ENCODE measurements at places on chromosomes 2 and 18.

GRCh38 chr2:74387346-74387745 is 7.2 kb upstream of the DCTN1 start:
- DNase-seq = no peak

GRCh38 chr2:23323198-23323916 is 61.6 kb upstream of the KLHL29 start:
- no peak for DNase-seq

GRCh38 chr2:165313509-165313908 is 74.3 kb downstream of the SCN2A start:
- DNase-seq = no peak

DNA sequence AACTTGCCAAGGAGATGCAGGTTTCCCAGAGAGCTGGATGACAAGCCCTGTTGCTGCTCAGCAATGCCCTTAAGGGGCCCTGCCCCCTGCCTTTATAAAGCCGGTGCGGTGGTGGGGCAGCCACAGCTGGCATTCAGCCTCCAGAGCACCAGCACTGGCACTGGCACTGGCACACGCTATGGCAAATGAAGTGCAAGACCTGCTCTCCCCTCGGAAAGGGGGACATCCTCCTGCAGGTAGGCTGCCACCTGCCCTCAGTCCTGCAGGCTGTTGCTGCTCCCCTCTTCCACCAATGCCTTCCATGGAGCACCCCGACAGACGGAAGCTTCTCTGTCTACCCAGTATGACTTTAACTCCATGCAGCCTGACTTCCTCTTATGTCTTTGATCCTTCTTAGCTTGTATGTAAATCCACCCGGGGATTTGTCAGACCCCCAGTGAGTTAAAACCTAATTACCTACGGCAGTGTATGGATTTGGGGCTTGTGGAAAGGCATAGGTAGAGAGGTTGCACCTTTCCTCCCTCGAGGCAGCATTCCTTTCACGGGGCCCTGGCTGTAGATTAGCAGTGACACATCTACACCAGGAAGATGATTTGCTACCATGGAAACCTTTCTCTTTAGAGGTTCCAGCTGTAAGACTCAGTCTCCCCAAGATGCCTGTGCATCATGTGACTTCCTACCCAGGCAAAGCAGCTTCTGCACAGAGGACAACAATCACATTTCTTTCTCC is at the start of gene DAPL1:
Gene DAPL1 (plus strand): TSS at position 123 of the 730 bp plus-strand sequence. CDS start 56 bp downstream, at position 179.
- no peak for DNase-seq

- DNase-seq = no peak
These were observed 27.1 kb downstream of the ADCY3 start for GRCh38 chr2:24892928-24893327.

GRCh38 chr2:18050001-18050400 is 171.5 kb downstream of the KCNS3 start:
- DNase-seq = no peak

- no peak for DNase-seq
These were observed 95.7 kb downstream of the BCL2 start for GRCh38 chr18:63223837-63224236.

DNA sequence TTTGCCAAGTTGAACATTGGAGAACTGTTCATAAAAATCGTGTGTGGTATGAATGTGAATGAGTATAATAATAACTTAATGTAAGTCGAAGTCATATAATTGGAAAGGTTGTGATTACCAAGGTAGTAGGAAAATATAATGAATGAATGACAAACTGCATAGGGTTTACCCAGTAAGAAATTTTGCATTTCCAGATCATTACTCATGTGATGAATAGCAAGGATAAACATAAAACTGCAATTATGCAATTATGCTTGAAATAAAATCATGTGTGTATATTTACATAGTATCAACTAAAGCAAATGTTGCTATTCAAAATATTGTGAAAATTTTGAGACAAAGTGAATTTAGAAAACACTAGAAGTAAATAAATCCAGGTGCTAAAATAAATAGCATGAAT is 1108.7 kb upstream of the TMEFF2 start:
- no peak for DNase-seq

DNA sequence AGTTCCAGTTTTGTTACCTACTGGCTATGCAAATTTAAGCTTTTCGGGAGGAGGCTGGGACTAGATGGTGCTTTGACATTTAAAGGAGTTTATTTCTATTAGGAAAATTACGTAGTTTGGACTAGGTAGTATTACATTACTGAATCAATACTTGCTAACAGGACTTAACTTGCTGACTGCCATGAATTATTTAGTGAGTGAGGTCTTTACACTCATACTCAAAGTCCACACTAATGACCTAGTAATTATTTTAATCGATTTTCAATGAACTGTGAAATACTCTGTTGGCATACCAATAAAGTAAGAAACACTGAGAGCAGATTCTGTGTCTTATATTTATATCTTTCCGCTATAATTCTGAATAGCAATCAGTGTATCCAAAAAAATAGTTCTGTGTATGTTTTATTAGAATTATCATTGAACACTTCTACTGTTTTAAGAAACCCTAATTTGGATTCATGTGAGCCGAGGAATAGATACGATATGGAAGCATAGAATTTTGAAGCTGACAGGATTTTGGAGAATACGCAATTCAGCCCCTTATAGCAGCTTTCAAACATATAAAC is 55.0 kb downstream of the CHST9 start:
- no peak for DNase-seq

DNA sequence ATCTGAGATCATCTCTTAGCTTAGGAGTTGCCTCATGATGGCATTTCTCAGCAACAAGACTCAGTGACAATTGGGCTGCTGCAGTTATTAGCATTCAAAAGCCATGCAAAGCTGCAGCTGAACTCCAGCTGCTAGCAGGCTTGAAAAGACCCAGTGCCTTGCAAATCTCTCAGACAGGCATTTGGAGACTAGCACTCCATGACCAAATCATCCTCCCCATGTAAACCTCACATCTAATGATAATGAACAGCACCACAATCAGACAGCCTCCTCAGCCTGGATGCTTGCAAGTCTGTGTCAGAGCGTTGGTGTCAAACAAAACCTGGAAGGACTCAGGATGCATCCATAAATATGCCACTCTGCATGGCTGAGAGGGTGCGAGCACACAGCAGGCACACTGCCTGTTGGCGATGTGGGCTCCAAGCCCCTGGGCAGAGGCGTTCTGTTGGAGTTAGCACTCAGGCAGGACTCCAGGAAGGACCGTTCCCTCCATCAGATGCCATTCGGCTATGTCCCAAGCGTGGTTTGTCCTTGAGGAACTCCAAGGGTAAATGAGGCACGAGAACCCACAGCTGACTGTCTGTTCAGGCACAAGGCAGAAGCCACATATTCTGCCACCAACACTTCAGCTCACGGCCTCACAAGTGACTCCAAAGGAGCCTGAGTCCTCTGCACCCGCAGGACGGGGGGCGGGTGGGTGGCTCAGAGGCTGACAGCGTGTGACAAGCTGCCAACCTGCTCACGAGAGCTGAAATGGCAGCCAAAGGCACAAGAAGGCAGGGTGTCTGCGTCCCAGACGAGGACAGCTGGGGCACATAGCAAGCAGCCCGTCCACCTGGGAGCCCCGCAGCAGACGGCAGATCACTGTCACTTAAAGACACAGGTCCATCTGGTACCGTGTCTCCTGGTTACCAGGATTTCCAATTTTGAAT is 183.8 kb downstream of the MYT1L start:
- no peak for DNase-seq

GRCh38 chr2:238513346-238513745 is 86.6 kb downstream of the ASB1 start:
- peak; percentile 72 for DNase-seq

DNA sequence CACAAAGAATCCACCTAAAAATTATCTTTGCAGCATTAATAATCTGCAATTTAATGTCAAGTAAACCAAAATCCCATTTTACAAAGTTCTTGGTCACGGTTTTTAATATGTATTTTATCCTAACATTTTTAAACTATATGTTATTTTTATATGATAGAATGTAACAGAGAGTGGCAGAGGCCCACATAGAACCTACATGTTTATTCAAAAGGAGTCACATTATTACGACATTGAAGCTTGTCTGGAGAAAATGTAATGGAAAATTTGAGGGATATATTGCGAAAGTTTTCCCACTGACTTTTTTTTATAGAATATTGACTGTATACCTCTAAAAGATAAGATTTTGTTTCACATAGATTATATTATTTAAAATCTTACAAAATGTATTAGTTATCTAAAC is 89.7 kb upstream of the COL3A1 start:
- no peak for DNase-seq

- DNase-seq = peak; percentile 86
These were observed at the start of gene HMSD for GRCh38 chr18:63949068-63949737. HMSD (plus strand) TSS chr18:63949301; CDS start chr18:63953456, 4,155 bp downstream.

DNA sequence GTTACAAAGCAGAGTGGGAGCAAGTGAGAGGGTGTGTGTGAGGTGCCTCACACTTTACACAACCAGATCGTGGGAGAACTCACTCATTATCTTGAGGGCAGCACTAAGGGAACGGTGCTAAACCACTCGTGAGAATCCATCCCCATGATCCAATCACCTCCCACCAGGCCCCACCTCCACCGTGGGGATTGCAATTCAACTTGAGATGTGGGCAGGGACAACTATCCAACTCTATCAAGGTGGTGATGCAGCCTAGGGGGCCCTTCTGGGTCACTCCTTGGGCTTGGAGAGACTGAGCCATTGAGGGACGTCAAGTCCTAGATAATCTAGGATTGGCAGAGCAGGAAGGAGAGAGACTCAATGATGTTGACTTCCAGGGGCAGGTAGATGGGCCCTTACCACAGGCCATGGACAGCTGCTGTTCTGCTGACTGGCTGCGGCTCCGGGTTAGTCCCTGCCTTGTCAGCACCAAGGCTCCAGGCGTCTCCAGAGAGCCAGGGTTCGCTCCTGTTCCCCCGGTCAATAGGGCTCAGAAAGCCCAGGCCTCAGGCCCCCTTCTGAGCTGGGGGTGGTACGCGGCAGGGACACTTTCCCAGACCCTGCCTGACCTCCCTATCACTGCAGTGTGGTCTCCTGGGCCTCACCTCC is 193.2 kb upstream of the HS6ST1 start:
- no peak for DNase-seq

GRCh38 chr2:170204298-170204951 is 26.5 kb downstream of the MYO3B start:
- DNase-seq = no peak

- DNase-seq = no peak
These were observed 87.3 kb downstream of the COLEC12 start for GRCh38 chr18:413233-413632.

- no peak for DNase-seq
These were observed 16.5 kb downstream of the OSBPL1A start for GRCh38 chr18:24381126-24381525.

- DNase-seq = no peak
These were observed 600.8 kb downstream of the STK39 start for GRCh38 chr2:167646557-167646956.

- no peak for DNase-seq
These were observed 63.5 kb upstream of the ARL5A start for GRCh38 chr2:151891566-151892194.

- no peak for DNase-seq
These were observed 10.9 kb upstream of the INO80D start for GRCh38 chr2:206096876-206097275.

GRCh38 chr2:236583621-236584203 is 14.1 kb downstream of the ACKR3 start:
- DNase-seq = no peak

DNA sequence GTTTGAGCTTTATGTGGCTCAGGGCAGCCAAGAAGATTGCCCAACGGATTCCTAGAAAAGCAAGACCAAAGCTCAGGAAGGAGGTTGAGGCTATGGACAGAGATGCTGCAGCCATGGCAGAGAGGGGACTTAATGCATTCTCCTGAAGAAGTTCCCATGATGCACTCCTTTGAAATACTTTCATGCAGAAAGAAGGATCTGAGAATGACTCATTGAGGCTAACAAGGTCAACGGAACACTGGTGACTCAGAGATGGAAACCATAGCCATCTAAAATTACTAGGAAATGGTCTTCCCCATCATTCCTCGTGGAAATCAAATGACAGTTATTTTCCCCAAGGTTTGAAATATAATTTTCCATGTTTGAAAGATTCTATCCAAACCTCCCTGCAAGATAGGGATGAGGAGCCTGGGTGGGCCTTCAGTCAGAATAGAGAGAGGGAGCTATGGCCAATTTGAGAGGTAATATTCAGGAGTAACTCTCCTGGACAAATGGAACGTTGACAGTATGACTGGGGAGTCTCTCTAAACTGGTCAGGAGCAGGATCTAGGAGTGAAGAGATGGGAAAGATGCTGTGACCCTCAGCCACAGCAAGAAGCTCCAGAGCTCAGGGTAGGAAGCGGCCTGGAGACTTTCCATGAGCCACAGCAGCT is 63.0 kb downstream of the REEP1 start:
- DNase-seq = peak; percentile 60

GRCh38 chr18:31736630-31737029 is 24.1 kb downstream of the SLC25A52 start:
- DNase-seq = peak; percentile 41

GRCh38 chr2:239826786-239827522 is 198.2 kb downstream of the NDUFA10 start:
- no peak for DNase-seq

DNA sequence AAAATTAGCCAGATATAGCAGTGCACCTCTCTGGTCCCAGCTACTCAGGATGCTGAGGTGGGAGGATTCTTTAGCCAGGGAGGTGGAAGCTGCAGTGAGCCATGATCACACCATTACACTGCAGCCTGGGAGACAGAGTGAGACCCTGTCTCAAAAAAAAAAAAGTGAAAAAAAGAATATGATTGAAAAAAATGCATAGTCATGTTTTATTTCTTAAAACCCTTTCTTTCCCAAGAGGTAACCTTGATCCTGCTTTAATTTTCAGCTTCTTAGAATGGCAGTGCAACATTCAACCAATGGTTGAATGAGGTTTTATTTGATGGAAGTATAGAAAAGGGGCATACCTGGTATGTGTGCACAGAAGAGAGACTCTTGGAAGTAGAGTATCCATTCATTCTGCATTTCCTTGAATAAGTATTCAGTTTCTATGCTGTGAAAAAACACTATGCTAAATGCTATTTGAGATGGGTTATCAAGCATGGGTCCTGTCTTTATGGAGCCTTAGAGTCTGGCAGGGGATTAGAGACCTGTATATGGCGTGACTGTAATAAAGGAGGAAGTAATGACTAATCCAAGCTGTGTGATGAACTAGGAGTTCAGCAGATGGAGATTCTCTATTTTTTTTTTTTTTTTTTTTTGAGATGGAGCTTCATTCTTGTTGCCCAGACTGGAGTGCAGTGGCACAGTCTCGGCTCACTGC is 146.3 kb downstream of the WDSUB1 start:
- DNase-seq = no peak

GRCh38 chr2:233414777-233415570 is 60.7 kb downstream of the DGKD start:
- no peak for DNase-seq

GRCh38 chr2:26214759-26215158 is 29.7 kb downstream of the HADHA start:
- DNase-seq = no peak
